ENCODE measurements at places on chromosomes 2 and 18. TPM values are rescaled to one million over a fixed set of nuclear protein-coding genes. Genes with fewer than 3 reads are reported as not detected.

DNA sequence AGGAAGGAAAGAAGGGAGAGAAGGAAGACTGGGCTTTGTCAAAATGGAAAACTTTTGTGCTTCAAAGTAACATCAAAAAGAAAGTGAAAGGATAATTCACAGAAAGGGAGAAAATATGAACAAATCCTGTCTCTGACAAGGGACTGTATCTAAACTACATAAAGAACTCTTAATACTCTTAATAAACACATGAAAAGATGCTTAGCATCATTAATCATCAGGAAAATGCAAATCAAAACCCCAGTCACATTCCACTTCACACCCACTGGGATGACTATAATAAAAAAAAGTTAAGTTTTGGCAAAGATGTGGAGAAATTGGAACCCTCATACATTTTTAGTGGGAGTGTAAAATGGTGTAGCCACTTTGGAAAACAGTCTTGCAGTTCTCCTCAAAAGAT, 11.8 kb upstream of the ZFP36L2 start:
- no peak for ATAC-seq

- ATAC-seq: no peak
Measured at GRCh38 chr18:48238636-48239035, 170.5 kb downstream of the ZBTB7C start.

- no peak for ATAC-seq
Measured at GRCh38 chr2:16330571-16330970, 335.1 kb downstream of the CYRIA start.

DNA sequence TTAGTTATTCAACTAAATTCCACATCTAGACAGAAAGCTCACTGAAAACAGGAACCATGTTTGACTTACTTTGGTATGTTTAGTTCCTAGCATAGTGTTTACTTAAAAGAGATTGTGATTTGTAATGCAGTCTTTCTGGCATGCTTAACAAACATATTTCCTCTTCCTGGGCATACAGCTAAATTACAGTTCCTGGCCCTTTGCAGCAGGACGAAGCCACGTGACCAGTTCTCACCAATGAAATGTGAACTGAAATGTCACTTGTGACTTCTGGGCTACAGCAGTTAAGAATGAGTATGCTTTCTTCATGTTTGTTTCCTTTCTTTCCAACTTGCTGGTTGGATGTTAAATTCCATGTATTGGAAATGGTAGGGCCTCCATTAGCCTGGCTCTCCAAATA, 330.5 kb downstream of the FIGN start:
- ATAC-seq: no peak

Gene PPM1B
- 62.9 TPM for total RNA-seq

Gene DYNAP
- total RNA-seq: not detected

- no peak for ATAC-seq
Measured at GRCh38 chr2:65355186-65355831, 77.1 kb downstream of the SPRED2 start.

GRCh38 chr2:105194022-105194675, 47.4 kb upstream of the GPR45 start:
- no peak for ATAC-seq

Gene WNT10A
- total RNA-seq: not detected

DNA sequence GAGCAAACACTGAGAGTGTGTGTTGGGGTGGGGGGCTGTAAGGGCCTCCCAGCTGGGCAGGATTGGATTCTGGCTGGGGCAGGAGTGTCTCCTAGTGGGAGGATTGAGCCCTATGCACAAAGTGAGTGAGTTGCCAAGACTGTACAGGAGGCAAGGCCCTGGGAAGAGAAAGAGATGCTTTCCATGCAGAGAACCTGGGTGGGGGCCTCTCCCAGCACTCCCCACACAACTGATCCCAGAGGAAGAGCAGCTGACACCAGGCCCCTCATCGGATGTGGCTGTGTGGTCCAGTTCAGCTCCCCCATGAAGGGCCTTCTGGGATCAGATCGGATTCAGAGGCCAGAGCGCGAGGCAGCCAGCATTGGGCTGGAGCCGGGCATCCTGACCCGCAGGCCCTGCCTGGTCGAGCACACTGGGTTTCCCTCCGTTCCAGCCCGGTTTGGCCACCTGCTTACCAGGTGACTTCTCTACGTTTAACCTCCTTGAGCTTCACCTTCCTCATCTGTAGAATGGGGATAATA, 49.4 kb upstream of the FAHD2A start:
- no peak for ATAC-seq

Gene LOXL3
- total RNA-seq: 13.2 TPM

DNA sequence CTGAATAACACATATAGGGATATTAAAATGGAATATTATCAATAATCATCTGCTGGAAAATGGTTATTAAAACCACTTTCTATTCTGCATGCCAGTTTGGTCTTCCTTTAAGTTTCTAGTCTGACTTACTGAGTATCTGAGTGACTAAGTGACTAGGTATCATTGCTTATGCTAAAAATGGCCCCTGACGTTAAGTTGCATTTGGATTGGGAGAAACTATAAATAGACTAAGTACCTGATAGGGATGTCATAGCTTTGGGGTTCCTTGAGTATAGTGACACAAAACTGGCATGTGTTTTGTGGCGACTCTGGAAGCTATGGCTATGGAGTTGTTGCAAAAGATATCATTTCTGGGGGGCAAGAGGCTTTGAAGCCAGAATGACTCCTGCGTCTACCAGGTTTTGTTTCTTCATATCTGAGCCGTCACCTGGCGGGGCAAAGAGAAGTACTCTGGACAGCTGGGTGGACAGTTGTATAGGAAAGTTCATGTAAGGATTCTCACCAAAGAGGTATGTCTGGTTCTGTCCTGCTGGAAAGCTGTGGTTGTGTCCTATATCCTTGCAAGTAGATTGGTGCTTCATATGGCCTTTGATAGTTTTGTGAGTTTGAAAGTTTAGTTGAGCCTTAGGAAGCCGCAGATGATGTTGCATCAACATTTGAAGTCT, 17.9 kb downstream of the ITGAV start:
- ATAC-seq: no peak

DNA sequence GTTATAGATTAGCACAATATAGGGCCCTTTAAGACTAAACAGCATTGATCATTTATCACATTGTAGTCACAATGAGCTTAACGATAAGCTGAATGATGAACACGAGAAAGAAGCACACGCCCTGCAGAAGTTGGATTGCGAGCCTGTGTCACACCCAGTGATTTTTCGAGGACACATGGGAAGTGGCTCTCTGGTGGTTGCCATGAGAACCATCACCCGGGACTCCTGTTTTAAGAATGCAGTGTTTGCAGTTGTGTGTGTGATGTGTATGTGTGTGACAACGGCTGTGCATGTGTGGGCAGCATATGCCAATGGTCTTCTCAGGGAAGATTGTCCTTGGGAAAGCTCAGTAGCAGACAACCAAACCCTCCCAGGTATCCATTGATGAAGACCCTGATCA, 69.2 kb downstream of the PDCL3 start:
- no peak for ATAC-seq

Data from gastroesophageal sphincter (tissue), 4 donors.